NCI-H774 (cell line): ENCODE measurements at places on chromosomes 6 and 20.

DNA sequence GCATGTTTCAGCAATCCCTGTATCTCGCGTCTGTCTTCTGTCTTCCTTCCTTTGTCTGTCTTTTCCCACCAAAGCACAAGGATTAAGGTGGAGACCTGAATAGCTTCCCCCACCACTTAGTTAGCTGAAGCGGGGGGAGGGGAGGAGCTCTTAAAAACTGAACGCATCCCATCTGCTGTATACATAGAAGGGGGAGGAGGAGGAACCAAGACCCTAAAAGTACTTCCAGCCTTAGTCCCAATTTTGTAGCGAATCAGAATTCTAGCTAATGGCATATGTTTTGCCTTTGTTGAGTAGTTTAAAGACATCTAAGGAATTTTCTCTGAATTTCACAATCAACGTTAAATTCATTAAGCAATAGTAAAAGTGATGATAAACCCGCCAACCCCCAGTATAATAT, 47.9 kb downstream of the GNAS start:
- DNase-seq = no peak

GRCh38 chr6:100447081-100447899, 17.4 kb downstream of the SIM1 start:
- peak; percentile 68 for DNase-seq

DNA sequence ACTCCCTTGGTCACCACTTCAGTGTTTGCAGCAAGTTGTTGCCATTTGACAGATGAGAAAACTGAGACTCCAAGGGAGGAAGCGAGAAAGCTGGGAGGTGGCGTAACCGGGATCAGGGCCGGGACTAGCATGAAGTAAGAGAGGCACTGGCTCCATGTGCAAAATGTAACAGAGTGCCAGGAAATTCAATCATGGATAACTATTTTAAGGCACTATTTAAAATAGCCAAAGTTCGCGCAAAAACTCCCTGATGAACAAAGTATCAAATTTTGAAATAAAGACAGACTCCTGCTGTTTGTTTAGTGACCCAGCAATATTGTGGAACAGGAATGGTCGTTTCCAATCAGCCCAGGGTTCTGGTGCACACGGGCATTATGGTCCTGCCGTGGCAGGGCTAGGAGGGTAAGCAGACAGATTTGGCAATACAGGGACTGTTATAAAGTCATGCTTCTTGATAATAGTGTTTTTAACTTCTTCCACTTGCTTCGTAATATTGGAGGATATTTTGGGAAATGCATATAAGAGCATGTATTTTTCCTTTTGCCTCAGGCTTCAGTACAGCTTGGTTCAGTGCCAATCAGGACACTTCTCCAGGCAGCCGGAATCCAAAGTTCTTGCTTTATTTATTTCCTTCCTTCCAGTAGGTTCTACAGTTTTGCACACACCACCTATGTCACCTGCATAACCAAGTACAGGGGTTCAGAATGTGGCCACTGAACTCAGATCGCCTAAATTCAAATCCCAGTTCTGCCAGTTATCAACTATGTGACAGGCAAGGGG, 141.6 kb downstream of the EYA2 start:
- DNase-seq = no peak

DNA sequence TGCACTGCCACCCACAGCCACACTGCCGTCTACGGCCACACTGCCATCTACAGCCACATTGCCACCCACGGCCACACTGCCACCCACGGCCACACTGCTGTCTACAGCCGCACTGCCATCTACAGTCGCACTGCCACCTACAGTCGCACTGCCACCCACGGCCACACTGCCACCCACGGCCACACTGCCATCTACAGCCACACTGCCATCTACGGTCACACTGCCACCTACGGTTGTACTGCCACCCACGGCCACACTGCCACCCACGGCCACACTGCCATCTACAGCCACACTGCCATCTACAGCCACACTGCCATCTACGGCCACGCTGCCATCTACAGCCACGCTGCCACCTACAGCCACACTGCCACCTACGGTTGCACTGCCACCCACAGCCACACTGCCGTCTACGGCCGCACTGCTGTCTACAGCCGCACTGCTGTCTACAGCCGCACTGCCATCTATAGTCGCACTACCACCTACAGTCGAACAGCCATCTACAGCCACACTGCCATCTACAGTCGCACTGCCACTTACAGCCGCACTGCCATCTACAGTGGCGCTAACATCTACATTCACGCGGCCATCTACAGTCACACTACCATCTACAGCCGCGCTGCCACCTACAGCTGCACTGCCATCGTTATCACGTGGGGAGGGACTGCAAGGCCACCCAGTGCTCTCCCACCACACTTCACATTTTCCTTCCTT, 154.6 kb upstream of the AFDN start:
- DNase-seq = no peak

DNA sequence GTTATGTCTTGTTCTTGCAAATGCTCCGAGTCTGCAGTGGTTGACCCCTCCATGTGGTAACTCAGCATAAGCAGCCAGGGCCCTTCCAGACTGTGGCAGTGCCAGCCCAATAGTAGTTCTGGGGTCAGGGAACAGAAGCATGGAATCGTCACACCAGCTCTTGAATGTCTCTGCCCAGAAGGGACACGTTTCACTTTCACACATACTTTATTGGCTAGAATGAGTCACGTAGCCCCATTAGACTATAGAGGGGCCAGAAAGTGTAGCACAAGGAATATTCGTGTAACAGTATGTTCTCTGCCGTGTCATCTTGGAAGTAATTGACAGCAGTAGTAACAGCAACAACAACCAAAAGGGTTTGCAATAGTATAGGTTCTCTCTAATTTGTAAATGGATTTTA, 254.7 kb downstream of the FARS2 start:
- DNase-seq = no peak

DNA sequence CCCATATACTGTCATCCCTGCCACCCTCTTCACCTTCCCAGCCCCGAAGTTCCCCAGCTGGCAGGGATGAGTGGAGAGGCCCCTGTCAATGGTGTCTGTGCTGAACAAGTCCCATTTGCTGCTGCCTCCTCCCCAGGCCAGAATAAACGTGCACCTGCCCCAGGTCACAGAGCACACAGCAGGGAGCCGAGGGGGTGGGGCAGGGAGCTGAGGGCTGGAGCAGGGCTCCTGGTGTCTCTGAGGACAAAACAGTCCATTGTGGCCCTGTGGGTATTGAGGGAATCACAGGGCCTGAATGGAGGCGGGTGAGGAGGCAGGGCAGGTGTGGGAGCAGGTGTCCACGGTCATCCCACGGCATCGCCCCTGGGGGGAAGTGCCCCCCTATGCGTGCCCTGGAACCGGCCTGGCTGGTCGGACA, 55.8 kb downstream of the SNAI1 start:
- DNase-seq = peak; percentile 81

DNA sequence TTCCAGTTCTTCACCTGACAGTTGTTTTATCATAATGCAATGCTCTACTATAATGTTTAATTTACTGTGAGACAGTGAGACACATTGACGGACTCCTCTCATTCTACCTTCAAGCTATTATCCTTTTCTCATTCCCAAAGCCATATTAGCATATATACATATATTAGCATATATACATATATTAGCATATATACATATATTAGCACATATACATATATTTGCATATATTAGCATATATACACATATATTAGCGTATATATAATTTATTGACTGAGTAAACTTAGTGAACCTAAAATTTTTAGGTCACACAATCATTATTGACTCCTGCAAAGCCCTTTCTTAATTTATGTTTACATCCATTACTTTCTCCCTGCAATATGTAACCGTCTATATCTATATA, 555.0 kb upstream of the ADGRB3 start:
- DNase-seq = no peak

DNA sequence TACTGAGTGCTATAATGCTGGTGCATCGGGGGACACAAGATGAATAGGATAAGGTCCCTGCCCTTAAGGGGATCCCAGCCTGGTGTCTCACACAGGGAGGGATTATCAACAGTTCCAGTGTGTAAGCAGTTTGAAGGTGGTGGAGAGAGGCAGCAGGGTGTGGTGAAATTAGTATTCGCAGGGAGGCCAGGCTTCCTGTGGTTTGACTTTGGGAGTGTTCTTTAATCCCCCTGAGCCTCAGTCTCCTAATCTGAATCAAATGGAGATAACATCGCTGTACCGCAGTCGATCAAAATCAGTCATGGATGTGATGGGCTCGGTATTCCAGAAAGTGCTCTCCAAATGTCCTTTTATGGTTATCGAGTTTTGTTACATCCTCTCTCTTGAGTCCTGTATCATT, 288.1 kb upstream of the SUPT3H start:
- DNase-seq = no peak

DNA sequence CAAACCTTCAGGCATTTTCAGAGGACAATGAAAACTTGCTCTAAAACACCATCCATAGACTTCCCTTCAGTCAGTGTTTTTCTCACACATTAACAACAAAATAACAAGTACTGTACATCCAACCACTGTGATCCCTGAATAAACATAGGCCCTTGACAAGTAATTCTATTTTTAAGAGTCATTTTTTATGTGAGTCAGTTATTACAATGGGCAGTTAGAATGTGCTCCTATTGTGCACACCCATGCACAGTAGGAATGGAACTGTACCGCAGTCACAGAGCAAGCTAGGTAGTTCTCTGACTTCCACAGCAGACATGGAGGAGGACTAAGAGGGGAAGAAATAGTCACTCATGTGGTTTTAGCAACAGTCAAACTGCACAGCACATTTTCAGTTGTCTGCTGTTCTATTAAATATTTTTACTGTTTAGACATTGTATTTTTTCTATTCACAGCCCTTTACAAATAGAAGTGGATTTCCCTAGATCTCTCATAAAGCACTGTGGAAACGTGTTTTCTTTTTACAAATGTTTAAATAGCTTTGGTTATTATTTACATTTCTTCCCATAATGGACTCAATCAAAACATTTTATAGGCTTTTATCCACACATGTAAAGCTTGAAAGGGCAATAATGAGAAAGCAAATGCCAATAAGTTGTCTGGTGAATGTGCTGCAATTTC, 100.4 kb downstream of the JAG1 start:
- no peak for DNase-seq

- DNase-seq = peak; percentile 21
Observed at GRCh38 chr6:159969204-159969912, 476 bp downstream of the IGF2R start.

DNA sequence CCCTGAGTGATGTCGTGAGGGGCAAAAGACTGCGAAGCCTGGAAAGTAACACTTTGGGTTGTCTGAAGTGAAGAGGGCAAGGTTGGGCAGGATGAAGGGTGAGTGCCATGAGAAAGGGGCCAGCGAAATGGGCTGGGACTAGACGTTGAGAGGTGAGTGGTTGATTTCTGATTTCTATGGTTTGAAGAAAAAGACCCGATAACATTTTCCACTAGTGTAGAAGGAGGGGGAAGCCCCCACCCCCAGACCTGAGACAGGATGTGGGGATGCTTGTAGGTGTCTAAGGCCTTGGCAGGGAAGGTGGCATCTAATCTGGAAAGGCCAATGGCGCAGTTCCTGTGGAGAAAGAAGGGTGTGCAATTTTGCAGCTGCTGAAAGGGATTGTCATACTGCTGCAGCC, 25.3 kb upstream of the KIF3B start:
- no peak for DNase-seq
